ENCODE measurements at places on chromosomes 2 and 18.

DNA sequence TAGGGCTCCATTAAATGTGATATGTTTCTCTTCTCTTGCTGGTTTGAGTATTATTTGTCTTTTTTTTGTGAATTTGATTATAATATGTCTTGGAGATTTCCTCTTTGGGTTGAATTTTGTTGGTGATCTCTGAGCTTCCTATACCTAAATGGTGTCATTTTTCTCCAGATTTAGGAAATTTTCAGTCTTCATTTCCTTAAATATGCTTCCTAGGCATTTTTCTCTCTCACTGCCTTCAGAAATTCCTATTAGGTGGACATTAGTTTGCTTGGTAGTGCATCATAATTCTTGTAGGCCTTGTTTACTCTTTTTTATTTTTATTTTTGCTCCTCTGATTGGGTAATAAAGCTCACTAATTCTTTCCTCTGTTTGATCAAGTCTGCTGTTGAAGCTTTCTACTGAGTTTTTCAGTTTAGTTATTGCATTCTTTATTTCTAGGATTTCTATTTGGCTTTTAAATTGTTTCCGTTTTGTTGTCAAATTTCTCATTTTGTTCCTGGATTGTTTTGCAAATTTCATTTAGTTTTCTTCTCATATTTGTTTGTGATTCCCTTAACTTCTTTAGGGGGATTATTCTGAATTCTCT, 36.6 kb upstream of the CRACDL start:
- DNase-seq = no peak

GRCh38 chr18:34122724-34123334, 101.9 kb downstream of the NOL4 start:
- DNase-seq = peak; percentile 53

GRCh38 chr18:24293254-24293653, 104.4 kb downstream of the OSBPL1A start:
- no peak for DNase-seq

DNA sequence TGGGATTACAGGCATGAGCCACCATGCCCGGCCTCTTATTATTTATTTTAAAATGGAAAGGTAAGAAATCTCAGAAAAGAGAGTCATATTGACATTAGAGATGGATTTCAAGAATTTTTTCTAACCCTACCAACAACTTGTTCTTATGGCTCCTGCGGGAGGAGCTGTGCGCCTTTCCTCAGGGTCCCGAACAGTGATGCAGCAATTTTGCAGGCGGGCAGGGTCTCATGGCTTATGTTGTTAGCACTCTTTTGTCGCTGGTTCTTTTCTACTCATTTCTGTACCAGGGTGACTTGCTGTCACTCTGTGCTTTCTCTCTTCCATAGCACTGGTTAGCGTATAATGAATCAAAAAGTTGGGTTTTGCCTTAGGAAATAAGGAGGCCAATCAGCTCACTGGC, 148.8 kb upstream of the DLGAP1 start:
- DNase-seq = no peak

DNA sequence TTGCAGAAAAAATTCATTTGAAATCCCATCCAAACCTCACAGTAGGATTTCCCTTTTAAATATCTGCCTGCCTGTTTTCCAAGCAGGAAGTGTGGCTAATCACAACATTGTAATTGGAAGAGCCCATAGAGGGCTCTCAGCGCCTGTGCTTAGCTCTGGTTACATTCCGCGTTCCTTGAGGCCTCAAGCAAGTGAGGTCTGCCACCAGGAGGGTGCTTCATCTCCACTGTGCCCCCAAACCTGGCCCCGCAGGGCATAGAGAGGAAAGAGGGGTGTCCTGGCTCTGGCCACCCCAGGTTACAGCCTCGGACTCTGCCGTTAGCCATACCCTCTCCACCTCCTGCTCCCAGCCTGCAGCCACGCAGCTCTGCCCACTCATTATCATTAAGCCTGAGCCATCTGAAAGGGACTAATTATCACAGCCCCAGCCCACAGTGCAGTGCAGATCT, 214.8 kb downstream of the SP3 start:
- DNase-seq = peak; percentile 77
